ENCODE measurements at places on chromosomes 5 and 9.

- DNase-seq, result no peak
Observed at GRCh38 chr5:113058269-113058668, 81.7 kb downstream of the DCP2 start.

DNA sequence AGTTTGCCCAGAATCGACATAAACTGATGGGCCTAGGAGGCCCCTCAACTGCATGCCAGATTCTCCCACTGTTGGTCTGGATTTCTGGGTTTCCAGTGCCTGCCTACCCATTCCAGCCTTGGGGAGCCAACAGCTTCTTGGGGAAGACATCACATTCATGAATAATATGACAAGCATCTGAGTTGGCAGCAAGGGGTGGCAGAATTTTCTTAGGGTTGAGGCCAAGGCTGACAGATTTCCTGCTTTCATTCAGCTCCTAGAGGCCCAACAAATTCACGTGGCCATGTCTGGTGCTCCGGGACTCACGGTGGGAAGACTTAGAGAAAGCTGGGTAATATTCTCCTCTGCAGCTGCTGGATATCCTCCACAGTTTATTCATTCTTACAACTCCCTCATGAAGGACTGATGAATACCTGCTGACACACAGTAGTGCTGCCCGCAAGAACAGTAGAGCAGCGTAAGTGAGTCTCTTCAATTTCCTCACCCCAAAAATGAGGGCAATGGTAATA is 305.0 kb upstream of the TNC start:
- DNase-seq, result no peak

- no peak for DNase-seq
Observed at GRCh38 chr9:116870566-116870965, 183.5 kb downstream of the TRIM32 start.

- no peak for DNase-seq
Observed at GRCh38 chr9:136546697-136547501, 1.1 kb upstream of the NOTCH1 start.

DNA sequence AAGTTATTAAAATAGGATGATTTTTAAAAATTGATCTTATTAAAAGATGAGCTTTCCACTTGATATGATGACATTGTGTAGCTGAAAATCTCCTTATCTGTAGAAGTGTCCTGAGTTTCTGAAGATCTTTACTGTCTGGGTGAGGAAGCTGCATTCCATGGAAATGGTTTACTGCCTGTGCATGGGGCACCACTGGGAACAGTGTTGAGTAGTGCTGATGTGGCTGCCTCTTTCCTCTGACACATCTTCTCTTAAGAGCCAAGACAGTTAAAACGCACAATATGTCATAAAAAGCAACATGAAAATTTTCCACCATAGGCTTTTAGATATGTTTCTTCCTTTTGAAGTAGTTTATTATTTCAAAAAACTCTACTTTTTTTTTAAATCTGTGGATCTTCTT is 24.6 kb downstream of the SECISBP2 start:
- no peak for DNase-seq

GRCh38 chr5:10106806-10107205 is 142.9 kb downstream of the ATPSCKMT start:
- no peak for DNase-seq

DNA sequence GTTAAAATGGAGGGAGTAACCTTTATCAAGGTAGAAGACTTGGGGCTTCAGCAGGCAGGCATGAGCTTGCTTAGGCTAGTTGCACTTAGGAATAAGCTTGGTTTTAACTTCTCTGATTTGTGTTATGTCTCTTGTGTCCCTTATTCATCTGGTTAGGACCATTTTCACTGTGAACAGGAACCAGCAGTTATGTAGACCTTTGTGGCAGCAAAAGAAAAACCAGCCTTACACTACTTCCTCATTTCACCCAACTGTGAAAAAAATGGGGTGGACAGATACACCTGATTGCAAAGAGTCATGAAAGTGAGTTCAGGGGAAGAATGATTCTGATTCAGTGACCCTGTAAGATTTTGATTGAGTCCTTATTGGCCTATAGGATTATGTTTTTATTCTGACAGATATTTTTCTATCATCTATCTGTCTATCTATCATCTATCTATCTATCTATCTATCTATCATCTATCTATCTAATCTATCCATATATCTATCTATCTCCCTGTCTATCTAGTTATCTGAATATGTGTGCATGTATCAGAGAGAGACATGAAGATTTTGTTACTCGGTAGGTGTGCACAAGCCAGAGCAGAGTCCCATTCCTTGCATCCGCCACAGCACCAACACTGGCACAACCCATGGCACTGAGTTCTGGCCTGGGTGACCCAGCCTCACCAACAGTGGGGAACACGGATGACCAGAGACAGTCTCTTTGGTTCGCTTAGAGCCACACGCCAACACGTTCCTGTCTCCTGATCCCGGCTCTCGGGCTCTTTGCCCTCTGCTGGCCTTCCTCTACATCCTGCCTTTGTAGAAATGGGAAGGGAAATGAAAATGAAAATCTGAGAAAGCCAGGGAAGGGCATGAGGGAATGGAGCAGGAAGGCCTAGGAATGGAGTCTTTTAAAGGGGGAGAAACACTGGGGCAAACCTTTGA is 1.3 kb upstream of the ZNF366 start:
- no peak for DNase-seq

GRCh38 chr9:114851306-114851705 is 45.5 kb upstream of the TNFSF15 start:
- DNase-seq, result no peak

DNA sequence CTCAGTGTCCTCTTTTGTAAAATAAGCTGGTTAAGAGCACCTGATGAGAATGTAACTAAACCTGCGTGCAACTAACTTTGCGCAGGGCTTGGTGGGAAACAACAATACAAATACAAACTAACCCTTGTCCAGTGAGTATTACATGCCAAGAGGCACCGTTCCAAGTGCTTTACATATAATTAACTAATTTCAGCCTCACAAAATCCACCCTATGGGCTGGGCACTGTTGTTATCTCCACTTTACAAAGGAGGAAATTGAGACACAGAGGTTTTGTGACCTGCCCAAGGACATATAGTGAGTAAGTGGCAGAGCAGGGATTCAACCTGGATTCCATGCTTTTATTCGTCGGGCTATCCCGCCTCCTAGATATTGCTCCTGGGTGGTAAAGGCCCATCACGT is 26.2 kb upstream of the TNIP1 start:
- DNase-seq, result no peak

GRCh38 chr5:144467792-144468191 is 297.1 kb downstream of the KCTD16 start:
- peak; percentile 10 for DNase-seq

GRCh38 chr5:14250748-14251701 is 107.9 kb downstream of the TRIO start:
- DNase-seq, result no peak

- peak; percentile 56 for DNase-seq
Observed at GRCh38 chr5:181173420-181174342, 26.3 kb downstream of the OR2V2 start.

GRCh38 chr9:123868002-123868401 is 61.9 kb downstream of the DENND1A start:
- no peak for DNase-seq

DNA sequence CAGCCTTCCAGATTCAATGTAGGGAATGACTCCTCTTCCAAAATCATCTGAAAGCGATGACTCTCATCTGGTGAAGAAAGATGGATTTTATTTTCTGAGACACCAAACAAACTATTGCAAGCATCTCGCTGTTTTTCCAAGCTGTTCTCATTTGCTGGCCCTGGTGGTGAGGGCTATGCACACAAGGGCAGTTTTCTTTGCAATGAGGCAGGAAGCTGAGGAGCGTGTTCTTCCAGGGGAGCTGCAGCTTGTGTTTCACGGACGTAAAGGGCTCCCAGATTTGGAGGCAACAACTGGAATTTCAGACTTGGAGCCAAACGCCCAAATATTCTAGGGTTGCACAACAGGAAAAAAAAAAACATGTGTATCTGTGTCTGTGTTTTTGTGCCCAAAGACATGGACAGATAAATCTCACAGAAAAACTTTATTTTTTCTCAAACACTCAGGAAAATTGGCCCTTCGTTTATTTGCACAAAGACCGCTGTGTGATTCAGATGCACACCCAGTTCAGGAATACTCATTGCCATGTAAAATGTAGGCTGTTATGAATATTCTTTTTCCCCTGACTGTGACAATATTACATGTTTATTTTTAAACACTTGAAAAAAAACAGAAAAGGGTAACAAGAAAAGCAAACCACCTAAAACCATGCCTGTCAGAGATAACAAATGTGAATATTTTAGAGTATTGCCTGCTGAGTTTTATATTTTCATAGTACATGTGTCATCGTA is 151.3 kb downstream of the GAS1 start:
- no peak for DNase-seq

- no peak for DNase-seq
Observed at GRCh38 chr9:135657416-135657815, 5.7 kb upstream of the LCN9 start.

DNA sequence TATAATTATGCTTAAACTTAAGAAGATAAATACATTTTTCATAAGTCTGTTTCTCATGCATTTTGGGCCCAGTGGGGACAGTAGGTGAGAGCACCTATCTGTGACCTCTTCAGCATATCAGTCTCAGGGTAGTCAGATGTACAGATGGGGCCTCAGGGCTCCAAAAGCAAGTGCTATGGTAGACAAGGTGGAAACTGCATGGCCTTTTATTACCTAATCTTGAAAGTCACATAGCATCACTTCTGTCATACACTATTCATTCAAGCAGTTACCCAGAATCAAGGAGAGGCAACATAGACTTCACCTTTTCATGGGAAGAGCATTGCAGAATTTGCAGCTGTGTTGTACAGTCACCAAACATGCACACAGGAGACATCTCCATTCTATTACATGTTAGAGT is 94.8 kb downstream of the SV2C start:
- no peak for DNase-seq

DNA sequence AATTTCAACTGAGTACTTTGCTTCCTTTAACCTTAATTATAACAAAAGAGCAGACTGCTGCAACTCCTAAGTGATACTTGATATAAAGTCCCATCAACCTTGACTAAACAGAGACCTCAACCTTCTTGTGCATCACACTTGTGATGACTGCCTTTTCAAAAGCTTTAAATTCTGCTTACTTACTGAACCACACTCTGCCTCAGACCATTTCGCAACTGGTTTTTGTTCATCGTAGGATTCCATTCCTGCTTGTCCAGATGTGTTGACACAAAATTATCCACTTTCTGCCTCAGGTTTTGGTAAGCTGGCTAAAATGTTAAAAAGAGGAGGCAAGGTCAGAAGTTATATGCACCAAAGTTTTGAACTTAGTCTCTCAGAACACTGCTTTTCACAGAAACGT is 3.5 kb downstream of the BOD1 start:
- no peak for DNase-seq

- no peak for DNase-seq
Observed at GRCh38 chr5:32865475-32865874, 154.4 kb downstream of the NPR3 start.

DNA sequence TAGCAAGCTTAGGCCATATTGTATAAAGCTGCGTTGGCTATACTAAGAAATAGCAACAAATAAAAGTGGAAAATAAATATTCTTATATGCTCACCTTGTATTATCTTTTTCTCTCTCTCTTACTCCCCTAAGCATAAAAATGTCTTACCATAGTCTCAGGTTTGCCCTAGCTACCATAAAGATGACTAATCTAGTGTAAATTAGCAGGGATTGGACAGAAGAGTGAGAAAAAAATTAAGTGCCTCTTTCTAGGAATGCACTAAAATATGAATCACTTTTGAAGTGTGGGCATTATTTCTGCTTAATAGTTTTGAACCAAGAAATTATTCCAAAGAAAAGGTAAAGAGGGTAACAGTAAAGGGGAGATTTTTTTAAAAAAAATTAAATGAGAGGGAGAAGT is 201.3 kb downstream of the HINT1 start:
- no peak for DNase-seq

GRCh38 chr5:177966009-177966838 is 29.8 kb downstream of the PROP1 start:
- no peak for DNase-seq

DNA sequence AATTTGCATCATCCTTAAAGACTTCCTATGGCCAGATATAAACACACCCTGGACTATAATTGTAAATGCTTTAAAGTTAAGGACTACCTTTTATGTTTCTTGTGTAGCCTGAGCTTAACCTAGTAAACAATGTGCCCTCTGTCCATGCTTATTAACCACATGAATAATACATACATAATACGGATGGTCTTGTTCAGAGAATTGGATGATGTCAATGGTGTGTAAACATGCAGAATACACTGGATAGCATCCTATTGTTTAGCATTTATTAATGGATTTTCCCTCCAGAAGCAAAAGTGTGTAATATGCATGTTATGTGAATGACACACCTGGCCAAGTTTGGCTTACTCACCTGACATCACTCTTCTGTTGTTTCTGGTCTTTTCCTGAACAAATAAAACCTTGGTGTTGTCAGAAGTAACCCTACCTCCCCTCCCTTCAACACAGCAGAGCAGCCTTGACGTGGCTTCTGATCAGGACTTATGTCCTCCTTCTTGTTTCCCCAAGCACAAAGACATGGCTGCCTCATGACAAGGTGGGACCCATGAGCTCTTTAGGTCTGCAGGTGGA is 517.9 kb downstream of the MTRR start:
- no peak for DNase-seq

DNA sequence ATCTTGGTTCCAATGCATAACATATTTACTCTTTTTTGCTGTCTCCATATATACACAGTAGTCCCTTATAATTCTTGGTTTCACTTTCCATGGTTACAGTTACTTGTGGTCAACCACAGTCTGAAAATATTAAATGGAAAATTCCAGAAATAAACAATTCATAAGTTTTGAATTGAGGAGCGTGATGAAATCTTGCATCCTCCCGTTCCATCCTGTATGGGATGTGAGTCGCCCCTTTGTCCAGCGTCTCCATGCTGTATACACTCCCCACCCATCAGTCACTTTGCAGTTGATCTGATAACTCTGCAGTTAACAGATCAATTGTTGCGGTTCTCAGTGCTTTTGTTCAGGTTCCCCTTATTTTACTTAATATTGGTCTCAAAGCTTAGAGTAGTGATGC is 11.5 kb upstream of the FAF2 start:
- DNase-seq, result no peak

DNA sequence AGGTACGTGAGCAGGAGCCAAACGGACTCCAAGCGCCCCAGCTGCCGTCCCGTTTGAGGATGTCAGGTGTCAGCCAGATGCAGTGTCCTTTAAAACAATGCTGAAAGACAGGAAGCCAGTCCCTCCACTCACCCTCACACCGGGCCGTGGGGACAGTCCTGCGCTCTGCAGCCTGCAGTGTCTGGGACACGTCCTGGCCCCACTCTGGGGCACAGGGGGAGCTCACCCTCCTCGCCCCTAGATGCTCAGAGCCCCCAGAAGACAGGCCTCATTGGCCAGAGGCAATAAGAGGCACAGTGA is 79.7 kb downstream of the ZNF354C start:
- no peak for DNase-seq

DNA sequence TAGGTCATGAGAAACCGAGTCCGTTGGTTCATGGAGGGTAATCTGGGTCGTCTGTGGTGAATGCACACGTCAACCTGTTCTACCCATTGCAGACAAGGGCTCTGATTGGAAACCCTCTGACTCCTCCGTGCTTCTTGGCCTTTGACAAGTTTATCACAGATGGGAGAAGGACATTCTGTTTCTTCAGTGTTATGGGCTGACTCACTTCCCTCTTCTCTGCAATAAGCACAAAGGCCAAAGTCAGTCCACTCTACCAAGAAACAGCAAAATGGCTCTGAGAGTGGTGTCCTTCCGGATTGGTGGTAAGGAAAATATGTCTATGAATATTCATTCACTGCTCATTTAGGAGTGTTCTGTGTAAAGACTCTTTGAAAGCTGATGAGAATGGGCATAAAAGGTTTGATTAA is 89.3 kb downstream of the FEM1C start:
- no peak for DNase-seq
